Stimulated activated CD8-positive, alpha-beta memory T cell treated with anti-CD3 and anti-CD28 coated beads, Interleukin-7, amount 100 ng/mL, for 4 hours (primary cell): ENCODE measurements at places on chromosomes 5 and 9.

- no peak for DNase-seq
Observed at GRCh38 chr9:99666571-99666970, 155.1 kb upstream of the NR4A3 start.

DNA sequence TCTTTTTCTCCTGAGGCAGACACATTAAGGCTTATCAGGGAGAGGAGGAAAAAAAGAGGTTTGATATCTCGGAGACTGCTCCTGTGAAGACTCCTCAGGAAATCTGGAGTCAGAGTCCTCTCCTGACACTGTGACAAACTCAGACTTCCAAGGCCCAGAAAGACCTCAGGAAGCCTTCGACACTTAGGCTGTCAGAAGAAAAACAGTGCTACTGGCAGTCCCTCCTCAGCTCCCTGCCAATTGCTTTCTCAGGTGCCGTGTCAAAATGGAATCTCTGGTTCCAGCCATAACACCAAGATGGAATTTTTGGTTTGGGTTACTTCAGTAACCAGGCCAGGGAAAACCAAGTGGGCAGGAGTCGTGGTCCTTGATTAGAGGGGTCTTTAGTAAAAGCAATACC lies 4.1 kb downstream of the STK10 start:
- no peak for DNase-seq

- no peak for DNase-seq
Observed at GRCh38 chr5:65307088-65307487, 174.6 kb downstream of the ADAMTS6 start.

GRCh38 chr9:110261632-110262031 lies 5.3 kb upstream of the TXN start:
- DNase-seq, result no peak

- DNase-seq, result no peak
Observed at GRCh38 chr9:3628239-3628638, 102.4 kb upstream of the RFX3 start.
